ENCODE measurements at places on chromosomes 5 and 9.

DNA sequence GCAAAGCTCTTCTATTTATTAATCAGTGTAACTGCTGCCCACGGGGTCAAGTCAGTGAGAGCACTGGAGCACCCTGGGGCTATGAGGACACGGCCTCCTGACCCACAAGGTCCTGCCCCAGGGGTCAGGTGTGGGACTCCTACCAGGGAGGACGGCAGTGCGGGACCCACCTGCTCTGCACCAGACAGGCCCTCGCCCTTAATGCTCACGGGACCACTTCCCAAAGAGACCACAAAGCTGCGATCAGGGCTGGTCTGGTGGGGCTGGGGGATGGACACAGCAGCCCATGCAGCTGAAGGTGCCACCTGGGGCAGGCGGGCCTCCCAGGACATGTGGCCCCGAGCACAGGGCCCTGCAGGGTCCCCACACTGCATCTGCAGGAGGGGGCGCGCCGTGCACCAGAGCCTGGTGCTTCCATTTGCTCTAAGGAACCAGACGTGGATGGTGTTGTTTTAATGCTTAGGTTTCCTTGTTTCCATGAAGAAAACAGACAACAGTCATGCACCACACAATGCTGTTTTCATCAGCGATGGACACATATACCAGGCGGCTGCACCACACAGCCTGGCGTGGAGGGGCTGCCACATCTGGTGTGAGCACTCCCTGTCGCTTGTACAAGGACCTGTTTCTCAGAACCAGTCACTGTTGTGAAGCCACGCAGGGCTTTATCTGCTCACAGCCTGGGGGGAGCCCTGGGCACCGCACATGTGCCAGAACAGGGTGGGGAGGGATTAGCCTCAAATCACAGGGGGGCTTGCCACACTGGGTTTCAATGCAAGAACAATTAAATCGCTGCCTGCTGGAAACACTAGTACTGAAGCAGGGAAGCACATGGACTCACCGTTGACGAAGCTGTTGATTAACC lies 22.6 kb downstream of the CLPTM1L start:
- DNase-seq, result no peak

- no peak for DNase-seq
Measured at GRCh38 chr9:89436326-89436725, 61.6 kb downstream of the SEMA4D start.

GRCh38 chr5:124742983-124743601 lies 3.3 kb downstream of the ZNF608 start:
- no peak for DNase-seq

GRCh38 chr9:8651846-8652215 lies 852.3 kb upstream of the DMAC1 start:
- no peak for DNase-seq
